Mucosa of gallbladder (tissue), 1 donor: ENCODE measurements at places on chromosomes 1 and 21. TPM values are rescaled to one million over a fixed set of nuclear protein-coding genes. Genes with fewer than 3 reads are reported as not detected.
A peak's percentile ranks its signal among the peaks of the same experiment; 100 is the strongest.

GRCh38 chr1:101013776-101014175 lies 11.8 kb downstream of the DPH5 start:
- no peak for DNase-seq

GRCh38 chr1:36947384-36947783 lies 86.9 kb downstream of the GRIK3 start:
- no peak for DNase-seq

DNA sequence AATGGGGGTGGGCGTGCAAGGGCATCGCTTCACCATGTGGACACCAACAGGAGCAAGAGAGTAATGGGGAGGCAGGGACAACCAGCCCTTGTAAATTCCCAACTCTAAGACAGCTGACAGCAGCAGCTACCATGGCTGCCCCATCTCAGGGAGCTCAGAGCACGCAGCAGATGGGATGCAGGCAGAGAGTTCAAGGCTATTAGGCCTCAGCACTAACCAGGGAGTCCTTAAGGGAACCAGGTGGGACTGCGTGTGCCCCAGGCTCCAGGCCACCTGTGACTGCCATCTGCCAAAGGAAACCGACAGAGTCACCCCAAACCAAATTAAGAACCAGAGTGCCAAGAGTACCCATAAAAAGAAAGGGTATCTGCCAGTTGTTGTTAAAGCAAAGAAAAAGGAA lies 33.7 kb upstream of the PRDM2 start:
- DNase-seq = no peak

DNA sequence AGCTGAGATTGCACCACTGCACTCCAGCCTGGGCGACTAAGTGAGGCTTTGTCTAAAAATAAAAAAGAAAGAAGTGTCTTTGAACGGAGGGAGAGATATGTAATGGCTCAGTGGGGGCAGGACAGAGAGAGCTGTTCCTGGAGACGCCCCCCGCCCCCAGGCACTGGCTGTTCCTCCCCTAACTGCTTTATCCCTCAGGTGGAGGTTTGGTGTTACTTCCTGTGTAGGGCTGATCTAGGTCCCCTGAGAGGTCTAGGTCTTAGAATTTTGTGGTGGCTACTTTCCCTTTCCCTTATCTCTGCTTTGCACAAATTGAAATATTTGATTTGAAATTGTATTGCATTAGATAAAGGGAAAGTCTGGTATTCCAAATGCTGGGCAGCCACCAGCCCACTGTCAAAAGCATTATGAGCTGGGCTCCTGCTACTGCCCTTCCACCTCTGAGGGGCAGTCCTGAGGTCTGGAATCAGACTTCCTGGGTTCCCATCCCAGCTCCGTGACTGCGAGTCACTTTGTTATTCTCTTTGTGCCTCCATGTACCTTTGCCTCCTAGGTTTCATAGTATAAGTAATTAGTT lies 134.8 kb upstream of the KIF26B start:
- DNase-seq = no peak

DNA sequence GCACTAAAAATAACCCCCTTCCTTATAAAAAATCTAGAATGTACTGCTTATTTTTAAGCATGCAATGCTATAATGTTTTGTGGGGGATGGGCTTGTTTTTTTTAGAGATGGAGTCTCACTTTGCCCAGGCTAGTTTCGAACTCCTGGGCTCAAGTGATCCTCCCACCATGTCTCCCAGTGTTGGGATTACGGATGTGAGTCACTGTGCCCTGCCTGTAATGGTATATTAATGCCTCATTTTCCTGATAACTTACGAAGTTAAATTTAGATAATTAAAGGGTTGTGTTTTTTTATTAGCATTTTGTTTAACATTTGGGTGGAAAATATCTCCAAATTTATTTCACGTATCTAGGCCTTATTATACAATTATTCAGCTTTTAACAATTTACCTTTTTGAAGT lies 6.5 kb downstream of the RNF11 start:
- DNase-seq = no peak

DNA sequence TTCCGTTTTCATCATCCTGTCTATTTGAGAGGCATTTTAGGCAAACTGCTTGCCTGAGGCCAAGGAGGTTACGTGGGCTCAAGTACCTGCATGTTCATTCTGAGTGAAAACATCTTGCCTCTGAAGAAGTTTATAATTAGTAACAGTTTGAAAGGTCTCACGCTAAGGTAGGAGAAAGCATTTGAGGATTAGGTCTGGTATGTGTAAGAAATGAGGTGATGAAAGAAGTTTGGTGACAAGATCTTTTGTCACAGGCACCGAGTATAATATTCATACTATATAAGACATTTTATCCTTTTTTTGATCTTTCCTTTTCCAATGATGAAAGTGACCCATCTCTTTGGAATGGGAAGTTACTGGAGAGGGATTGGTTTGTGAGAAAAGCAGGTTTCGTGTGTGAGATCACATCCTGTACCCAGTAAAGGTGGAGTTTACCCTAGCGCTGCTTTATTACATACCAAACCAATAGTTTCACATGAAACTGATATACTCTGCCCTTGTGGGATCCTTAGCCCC lies 98.7 kb upstream of the PDC start:
- DNase-seq = no peak

DNA sequence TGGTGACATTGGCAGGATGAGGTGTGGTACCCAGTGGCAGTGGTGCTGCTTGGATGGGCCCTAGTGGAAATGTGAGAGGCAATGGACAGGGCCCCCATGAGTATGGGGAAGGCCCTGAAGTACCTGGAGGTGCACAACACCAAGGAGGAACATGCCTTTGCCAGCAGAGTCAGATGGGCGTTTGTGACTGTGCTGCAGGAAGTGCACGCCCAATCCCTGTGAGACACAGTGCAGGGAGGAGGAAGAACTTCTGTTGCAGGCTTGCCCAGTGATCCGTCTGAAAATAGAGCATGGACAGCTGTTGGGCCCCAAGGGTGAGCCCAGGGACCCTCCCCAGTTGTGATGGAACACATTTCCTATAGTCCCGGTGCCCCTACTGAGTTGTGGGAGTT lies 42.7 kb downstream of the GJA5 start:
- peak; percentile 18 for DNase-seq

DNA sequence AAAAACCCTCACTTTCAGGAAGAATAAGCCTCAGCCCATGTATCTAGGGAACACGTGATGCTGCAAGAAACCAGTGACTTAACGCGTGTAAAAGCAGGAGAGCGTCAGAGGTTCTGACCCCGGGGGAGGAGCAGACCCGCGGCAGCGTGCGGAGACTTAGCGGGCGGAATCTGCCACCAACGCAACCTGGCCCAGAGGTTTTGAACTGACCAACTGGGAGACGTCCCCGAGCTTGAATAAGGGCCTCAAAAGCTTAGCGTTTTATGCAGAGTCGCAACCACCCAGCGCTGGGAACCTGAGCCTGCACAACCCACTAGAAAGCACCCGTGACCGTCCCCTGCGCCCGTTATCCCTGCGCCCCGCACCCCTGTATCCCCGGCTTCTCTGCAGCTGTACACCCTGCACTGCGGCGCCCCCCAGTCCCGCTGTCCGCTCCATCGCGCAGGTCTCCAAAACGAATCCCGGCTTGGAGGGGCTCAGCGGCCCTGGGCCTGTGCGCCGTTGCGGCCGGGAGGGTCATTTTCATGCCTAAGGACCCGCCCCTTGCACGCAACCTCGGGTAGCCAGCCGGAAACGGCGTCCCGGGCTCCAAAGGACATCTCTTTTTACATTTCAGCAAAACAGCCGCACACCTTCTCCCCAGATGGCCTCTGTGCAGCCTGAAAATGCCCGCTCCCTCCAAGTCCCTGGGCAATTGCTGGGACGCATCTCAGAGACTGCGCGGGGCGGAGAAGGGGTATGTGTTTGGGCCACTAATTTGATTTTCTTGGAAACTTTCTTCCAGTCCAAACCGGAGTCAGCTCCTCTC lies 29.4 kb upstream of the TRIM17 start:
- peak; percentile 19 for DNase-seq

GRCh38 chr1:12486401-12487005 lies 131.5 kb downstream of the DHRS3 start:
- DNase-seq = peak; percentile 62

GRCh38 chr1:197958438-197959305 lies 41.5 kb downstream of the LHX9 start:
- DNase-seq = no peak

- no peak for DNase-seq
These were observed 2.1 kb downstream of the ELK4 start for GRCh38 chr1:205629751-205630150.

- no peak for DNase-seq
These were observed 53.8 kb upstream of the TARDBP start for GRCh38 chr1:10958614-10959013.

DNA sequence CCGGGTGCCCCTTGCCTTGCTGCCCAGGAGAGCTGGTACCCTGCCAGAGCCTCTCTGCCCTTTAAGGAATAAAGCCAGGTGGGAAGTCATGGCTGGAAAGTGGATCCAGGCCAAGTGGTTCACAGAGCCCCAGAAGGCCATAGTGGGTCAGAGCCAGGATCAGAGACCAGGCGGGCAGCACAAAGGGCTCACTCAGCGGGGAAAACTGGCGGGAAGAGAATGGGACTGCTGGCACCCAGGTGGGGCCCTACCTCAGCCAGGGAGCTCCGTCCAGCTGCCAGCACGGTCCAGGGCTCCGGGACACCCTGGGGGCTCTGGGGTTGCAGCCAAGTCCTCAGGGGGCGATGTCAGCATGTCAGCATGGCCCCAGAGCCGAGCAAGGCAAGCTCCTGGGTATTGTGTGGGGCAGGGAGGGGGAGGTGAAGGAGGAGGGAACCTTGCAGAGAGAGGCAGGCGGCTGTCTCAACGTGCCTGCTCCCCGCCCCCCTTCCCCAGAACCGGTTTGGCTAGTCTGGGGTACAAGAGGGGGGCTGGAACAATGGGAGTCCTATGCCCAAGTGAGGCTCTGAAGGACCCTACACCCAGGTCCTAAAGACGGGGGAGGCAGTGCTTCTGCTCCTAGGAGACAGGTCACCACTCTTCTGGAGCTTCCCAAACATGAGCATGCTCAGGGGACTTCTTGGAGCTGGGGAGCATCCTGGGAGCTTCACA lies at the start of gene ARHGEF19:
ARHGEF19 (minus strand) TSS at position 402 of the 711 bp plus-strand sequence. CDS start 3,598 bp downstream, outside the sequence.
- DNase-seq = no peak

DNA sequence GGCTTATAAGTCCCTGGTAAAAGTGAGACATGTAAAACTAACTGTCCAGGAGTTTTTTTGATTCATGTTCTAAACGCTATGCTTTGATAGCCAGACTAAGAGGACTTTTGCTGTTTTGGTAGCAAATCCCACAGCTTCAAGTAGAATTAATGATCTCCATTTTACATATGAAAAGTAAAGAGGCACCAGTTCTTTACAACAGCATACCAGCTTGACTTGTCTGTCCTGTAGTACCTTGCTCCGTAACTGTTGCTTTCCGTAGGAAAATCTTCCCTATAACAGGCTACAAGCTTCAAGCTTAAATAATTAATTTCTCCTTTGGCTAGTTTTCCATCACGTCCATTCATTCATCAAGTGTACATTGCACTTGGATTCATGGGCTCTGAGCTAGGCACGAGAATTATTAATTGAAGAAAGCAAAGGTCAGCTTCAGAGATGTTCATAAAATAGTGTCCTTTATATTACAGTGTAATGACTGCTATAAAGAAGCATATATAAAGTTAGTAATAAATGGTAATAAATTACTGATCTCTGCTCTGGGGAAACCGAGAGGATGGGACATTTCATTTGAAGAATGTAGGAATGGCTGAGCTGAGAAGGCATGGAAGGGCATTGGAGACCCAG lies 29.2 kb downstream of the B3GALT5 start:
- DNase-seq = no peak

DNA sequence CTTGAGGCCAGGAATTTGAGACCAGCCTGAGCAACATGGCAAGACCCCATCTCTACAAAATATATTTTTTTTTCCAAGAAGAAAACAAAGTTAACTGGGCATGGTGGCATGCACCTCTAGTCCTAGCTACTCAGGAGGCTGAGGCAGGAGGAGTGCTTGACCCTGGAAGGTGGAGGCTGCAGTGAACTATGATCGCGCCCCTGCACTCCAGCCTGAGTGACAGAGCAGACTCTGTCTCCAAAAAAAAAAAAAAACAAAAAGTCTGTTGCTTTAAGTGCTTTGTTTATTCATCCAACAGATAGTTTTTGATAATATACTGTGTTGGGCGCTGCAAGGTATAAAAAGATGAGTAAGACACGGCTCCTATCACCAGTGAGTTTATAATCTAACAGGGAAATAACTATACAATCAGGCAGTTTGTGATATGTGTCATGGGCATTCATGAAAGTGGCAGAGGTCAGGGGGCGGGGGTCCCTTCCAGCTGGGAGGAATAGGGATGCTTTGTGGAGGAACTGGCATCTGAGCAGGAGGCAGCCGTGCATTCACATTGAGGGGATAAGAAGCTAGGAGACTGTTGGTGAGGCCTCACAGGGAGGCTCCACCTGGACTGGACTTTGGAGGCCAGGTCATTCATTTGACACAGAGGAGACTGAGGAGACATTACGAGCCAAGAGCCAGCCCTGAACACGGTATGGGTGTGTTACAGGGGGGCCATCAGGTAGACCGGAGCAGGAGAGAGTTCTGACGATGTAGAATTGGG lies 67.3 kb upstream of the ERRFI1 start:
- no peak for DNase-seq

- DNase-seq = no peak
These were observed 3.2 kb upstream of the KIAA0040 start for GRCh38 chr1:175195798-175196197.

DNA sequence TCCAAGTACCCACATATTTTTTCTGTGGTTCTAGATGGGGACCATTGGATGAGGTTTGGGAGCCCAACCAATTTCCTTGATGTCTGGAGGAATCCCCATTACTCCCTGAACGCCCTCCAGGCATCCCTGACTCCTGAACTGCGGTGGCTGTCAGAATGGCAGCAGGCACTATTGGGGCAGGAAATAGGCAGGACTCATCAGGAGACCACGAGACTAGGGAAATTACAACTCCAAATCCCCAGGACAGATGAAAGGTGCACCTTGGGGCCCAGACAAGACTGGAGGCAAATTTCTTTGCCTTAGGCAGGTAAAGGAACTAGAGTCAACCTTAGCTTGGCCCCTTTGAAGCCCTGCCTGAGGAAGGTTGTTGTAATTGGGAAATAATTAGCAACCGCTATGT lies 1.1 kb downstream of the CGN start:
- DNase-seq = no peak

- no peak for DNase-seq
These were observed 195.5 kb upstream of the DUSP10 start for GRCh38 chr1:221937155-221937953.

- DNase-seq = no peak
These were observed 189.2 kb downstream of the CDC7 start for GRCh38 chr1:91689641-91690481.

DNA sequence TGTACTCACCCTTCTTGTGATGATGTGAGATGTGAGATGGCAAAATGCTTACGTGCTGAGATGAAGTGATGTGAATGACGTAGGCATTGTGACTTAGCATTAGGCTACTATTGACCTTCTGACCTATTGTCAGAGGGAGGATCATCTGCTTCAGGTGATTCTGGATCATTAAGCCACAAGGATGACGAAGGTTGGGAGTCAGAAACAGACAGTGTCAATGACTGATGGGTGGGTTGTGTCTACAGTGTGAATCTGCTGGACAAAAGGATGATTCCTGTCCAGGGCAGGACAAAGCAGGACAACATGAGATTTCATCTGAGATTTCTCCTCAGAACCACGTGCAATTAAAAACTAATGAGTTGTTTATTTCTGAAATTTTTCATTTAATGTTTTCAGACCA lies 129.0 kb downstream of the GABPA start:
- no peak for DNase-seq

GRCh38 chr1:73205294-73205973 lies 923.1 kb upstream of the NEGR1 start:
- DNase-seq = no peak

LORICRIN gene
- not detected for total RNA-seq

SLAMF6 gene
- 2.2 TPM for total RNA-seq

PALMD gene
- 5.9 TPM for total RNA-seq

SPATA46 gene
- total RNA-seq = not detected

MR1 gene
- 26.9 TPM for total RNA-seq

EDEM3 gene
- total RNA-seq = 40.5 TPM

FCER1A gene
- total RNA-seq = 1.1 TPM

RHBG gene
- 0.29 TPM for total RNA-seq
